ENCODE measurements at places on chromosomes 3 and 15.

GRCh38 chr3:14345496-14346150 lies 56.8 kb upstream of the SLC6A6 start:
- no peak for ATAC-seq

DNA sequence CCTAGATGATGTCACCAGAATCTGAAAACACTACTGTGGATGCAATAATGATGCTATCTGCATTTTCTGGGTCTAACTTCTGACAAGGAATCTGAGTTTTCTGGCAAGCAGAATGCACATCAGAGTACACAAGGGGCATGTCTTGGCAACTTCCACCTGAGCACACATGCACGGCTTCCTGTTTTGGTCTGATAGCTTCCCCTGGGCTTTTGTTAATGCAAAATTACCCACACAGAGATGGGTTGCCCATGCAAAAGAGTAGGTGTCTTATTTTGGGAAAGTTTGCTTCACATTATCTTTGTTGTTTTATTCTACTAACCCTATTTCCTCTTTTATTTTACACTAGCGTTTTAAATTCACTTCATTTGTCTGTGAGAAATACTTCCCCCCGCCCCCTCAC lies 74.2 kb upstream of the SATB1 start:
- ATAC-seq = no peak

- ATAC-seq = no peak
These were observed 133.0 kb upstream of the SNTN start for GRCh38 chr3:63519426-63519825.

GRCh38 chr15:37550360-37551024 lies 383.9 kb upstream of the TMCO5A start:
- ATAC-seq = no peak

- no peak for ATAC-seq
These were observed 310.4 kb downstream of the ERC2 start for GRCh38 chr3:56157693-56158362.
